ENCODE measurements at places on chromosomes 3 and 15.

DNA sequence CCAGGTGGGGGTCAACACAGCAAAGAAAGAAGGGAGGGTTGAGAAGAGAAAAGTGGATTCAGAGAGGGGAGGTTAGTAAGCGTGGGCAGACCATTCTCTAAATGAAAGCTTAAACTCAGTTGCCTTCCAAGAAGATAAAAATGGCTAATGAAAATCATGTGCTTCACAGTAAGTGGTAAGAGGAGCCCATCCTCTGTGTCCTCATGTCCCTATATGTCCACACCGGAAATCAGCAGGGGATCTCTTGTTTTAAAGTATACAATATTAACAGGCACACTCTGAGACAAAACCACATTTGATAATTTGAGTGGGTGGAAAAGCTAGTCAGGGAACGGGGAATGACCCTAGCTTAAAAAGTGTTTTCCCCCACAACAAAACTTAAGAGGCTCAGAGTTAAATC, 4.4 kb upstream of the FOXP1 start:
- no peak for DNase-seq

DNA sequence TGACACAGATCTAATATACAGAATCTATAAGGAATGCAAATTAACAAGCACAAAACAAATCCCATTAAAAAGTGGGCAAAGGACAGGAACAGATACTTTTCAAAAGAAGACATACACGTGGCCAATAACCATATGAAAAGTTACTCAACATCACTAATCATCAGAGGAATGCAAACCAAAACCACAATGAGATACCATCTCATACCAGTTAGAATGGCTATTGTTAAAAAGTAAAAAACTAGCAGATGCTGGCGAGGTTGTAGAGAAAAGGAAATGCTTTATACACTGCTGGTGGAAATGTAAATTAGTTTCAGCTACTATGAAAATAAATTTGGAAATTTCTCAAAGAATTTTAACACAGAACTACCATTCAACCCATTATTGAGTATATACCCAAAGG, 50.7 kb downstream of the ADAMTS17 start:
- no peak for DNase-seq

- no peak for DNase-seq
Observed at GRCh38 chr3:48468329-48468731, 21.8 kb downstream of the ATRIP start.

- no peak for DNase-seq
Observed at GRCh38 chr3:100093831-100094230, 20.5 kb downstream of the FILIP1L start.

DNA sequence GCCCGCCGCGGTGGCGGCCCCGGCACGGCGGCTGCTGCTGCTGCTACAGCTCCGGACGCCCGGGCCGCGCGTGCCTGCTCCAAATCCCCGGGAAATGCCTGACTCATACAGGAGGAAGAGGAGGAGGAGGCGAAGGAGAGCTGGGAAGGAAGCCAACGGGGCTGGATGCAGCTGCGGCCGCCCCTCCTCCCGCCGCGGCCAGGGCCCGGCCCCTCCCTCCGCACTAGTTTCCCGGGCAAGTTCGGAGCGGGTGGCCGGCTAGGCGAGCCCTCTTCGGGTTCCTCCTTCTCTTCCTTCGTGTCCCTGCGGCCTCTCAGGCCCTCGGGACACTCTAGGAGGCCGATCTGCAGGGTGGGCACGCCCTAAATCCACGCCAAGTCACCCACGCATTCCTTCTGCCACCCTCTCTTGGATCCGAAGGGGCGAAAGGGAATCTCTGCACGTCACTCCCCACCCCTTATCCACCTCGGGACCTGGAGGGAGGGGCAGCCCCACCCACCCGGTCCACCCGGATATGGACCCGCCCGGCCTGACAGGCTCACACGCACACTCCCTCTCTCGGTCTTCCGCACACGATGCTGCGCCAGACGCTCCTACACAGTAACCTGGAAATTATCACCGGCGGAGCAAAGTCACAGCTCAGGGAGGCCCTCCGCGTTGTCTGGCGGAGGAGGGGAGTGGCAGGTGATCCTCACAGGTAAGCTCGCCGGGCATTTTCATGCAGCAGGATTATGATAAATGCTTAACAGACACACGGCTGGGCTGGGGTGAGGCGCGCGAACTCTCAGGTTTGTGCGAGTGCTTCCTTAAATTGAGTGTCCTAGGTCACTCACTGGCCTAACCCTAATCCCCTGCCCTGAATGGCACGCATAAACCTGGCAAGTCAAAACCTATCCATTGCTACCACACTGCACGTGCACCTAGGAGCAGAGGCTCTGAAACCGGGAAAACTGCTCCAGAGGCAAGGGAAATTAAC, at the start of the genes OSBPL10 and ZNF860:
OSBPL10 (minus strand) TSS at position 57 of the 976 bp plus-strand sequence. CDS start 83 bp downstream, outside the sequence.
ZNF860 (plus strand) TSS at position 545 of the 976 bp plus-strand sequence. CDS start 7,330 bp downstream, outside the sequence.
- DNase-seq = no peak

DNA sequence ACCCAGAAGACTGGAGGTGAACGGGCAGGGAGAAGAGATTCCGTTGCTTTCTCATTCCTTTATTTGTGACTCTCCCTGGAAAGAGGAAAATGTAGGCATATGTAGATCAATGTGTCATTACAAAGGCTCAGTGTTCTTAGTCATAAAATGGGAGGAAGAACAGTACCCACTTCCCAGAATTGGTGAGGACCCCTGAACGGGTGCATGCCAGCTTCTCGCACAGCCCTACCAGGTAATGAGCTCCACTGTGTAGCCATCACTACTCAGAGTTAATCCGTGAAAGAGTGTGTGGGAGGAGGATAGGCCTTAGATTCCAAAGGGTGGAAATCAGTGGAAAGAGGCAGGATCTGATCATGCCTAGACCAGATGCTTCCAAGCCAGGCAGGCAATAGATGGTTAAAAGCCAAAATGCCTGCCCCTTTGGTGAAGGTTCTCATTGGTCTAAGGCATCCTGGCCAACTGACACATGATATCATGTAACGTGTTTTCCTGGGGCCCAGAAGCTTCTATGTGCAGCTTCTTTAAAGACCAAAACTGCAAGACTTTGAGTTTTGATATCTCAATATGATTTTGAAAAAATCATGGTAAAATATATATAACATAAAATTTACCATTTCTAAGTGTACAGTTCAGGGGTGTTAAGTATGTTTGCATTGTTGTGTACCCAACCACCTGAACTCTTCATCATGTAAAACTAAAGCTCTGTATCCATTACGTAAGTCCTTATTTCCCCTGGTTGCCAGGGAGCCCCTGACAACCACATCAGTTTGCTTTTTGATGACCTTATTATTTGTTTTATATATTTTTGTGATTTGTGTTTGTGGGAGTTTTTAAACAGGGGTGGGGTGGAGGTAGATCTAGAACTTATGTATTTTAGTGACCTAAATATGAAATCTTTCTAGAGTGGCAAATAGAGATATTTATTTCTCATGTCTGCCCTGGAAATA, 402.2 kb upstream of the CFAP20DC start:
- peak; percentile 57 for DNase-seq

- no peak for DNase-seq
Observed at GRCh38 chr3:186258968-186259367, 103.1 kb downstream of the DGKG start.

- DNase-seq = no peak
Observed at GRCh38 chr15:66231394-66232266, 21.9 kb downstream of the MEGF11 start.

DNA sequence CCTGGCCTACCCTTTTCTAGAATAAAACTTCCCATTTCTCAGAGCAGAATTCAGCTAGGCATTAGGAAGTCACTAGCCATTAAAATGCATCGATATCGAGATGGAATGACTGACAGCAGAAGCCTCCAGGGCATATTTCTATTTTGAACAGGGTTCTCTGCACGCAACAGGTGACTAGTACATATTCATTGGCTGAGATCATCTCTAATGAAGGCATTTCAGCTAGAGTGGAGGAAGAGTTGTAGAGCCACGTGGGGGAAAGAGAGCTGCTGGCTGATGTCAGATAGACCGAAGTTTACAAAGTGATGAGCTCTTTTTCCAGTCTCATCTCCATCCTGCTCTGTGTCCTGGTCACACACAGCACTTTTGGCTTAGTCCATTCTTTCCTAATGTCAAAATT, 7.5 kb downstream of the TMEM40 start:
- no peak for DNase-seq

DNA sequence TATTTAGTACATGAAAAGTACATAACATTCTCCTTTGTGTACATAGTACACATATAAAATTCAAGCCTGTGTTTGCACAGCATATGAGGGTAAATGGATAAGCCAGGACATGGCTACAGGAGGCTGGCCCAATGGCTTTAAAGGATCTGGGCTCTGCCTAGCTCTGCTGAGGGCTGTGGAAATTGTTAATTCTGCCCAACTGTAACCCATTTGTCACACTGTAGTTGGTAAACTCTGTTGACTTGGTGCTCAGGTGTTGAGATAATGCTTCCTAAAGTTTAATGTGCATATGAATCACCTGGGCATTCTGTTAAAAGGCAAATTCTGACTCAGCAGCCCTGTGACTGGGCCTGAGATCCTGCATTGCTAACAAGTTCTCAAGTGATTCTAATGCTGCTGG, 196.5 kb upstream of the ZPLD1 start:
- no peak for DNase-seq

- DNase-seq = no peak
Observed at GRCh38 chr3:49717959-49718857, 1.3 kb downstream of the AMIGO3 start.

- no peak for DNase-seq
Observed at GRCh38 chr3:25513642-25514266, 85.7 kb downstream of the RARB start.

DNA sequence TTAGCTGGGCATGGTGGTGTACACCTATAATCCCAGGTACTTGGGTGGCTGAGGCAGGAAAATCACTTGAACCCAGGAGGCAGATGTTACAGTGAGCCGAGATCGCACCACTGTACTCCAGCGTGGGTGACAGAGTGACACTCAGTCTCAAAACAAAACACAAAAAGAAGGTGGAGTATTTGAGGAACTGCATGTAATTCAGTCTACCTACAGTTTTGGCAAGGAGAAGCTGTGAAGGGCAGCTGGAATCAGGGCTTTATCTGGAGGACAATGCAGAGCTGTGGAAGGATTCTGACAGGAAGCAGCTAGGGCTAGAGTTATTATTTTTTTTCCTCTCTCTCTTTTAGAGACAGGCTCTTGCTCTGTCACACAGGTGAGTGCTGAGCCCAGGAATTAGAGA, 6.8 kb downstream of the H1-8 start:
- DNase-seq = no peak

DNA sequence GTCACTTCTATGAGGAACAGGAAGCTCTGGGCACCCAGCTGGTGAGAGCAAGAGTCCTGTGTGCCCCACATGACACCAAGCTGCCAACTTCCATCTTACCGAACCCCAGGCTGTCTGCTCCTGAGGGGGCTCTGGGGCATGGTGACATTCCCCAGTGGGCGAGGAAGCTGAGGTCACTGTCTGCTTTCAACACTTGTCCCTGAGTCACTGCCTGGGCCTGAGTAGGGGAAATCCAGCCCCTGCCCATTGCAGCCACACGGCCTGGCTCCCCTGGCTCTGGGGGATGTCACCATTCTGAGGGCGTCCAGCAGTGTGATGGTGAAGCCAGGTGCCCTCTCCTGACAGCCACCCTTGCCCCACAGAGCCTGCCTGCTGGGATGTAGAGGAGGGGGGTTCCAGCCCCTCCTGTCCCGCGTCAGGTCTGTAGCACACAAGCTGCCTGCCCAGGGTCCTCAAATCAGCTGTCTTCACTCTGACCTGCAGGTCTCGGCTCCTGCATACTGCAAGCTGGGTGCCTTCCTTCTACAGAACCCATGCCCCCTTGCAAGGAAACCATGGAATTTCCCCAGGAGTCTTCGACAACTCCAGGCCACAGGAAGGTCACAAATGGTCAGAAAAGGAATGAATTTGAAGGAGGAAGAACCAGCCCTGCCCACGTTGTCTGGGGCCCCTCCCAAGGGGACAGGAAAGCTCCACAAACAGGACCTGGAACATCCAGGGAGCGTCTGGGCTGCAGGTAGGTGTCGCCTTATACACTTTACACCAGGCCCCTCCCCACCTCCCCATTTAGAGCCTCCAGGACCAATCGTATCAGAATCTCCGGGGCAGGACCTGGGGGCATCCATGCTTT, 69.9 kb upstream of the GATM start:
- DNase-seq = peak; percentile 17

DNA sequence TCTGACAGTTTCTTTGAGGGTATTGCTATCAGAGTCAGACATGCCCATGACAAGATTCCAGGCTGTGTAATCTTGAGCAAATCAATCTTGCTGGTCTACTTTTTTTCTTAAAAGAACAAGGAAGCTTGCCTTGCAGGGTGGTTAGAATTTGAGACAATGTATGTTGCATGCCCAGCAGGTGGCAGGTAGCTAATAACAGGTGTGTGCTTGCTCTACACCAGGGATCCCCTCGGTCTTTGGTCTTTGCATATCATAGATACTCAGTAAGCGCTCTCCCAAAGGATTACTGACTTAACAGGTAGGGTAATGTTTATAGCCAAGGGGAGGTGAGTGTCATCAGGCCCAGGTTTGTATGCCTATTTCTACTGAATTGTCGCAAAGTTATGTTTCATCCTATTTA, 37.3 kb downstream of the CACNA1D start:
- no peak for DNase-seq

- no peak for DNase-seq
Observed at GRCh38 chr15:41852736-41853590, 14.3 kb downstream of the PLA2G4B start.

GRCh38 chr15:78405336-78405924, 32.6 kb upstream of the IREB2 start:
- DNase-seq = no peak

DNA sequence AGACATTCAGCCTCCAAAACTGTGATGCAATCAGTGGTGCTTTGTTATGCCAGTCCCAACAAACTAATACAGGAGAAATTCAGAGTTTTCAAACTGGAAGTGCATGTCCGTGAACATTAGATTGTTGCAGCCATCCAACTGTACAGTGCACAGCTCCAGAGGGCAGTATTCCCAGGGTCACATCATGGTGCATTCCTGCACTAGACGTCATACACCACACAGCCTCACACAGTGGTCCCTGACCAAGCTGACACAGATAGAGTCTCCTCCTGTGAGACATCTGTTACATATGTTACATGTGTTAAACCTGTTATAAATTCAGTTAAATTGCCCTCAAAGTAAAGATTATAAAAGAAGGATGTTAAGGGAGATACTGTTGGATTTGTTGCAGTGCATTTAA, 209.0 kb downstream of the LRRN1 start:
- DNase-seq = no peak

DNA sequence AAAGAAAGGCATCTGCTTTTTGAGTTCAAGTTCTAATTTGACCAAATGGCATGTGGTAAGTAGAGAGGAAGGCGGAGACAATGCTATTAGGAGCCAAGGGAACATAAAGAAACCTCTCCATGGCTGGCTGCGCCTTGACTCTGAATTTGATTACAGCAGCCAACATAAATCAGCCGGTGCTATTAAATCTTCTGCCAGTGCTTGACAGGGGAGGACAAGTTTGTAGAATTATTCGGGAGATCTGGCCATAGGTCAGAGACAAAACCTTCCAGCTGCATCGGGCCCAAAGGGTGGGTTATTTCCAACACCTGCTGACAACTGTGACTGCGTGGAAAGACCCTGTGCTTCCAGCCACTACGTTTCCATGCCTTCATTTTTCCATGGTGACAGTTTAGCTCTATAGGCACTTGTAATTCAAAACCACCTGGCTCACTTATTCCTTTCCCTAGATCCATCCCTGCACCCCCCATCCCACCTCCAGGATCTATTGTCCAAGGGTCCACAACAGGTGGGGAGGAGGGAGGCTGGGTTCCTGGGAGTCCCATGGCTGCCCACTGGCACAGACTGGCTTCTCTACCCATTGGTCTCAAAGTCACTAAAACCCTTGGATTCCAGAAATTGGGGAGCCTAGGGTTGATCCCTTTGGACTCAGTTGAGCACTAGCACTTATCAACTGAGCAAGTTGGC, 15.9 kb downstream of the COLQ start:
- no peak for DNase-seq

GRCh38 chr3:56133423-56133822, 334.8 kb downstream of the ERC2 start:
- no peak for DNase-seq

GRCh38 chr15:82809308-82810060, at the start of gene WHAMM:
Gene WHAMM, plus strand, starts transcription at chr15:82809628. Its CDS starts 99 bp downstream, at chr15:82809727.
- DNase-seq = peak; percentile 97
